Progenitor cell of endocrine pancreas (in vitro differentiated cells): ENCODE measurements at places on chromosomes 11 and 22. TPM values are rescaled to one million over a fixed set of nuclear protein-coding genes. Genes with fewer than 3 reads are reported as not detected.

The MUC2 gene
- total RNA-seq: not detected in 2 replicates

The VPREB1 gene
- not detected in 2 replicates for total RNA-seq

The MRGPRX3 gene
- not detected in 2 replicates for total RNA-seq

GRCh38 chr11:9170450-9170849 is 79.1 kb upstream of the SCUBE2 start:
- no peak for DNase-seq

- DNase-seq: no peak
These were observed 30.7 kb downstream of the PITPNB start for GRCh38 chr22:27888310-27888709.

- no peak for DNase-seq
These were observed 95.2 kb downstream of the RCN1 start for GRCh38 chr11:32186118-32186517.
